ENCODE measurements at places on chromosomes 16 and 17.
A peak's percentile ranks its signal among the peaks of the same experiment; 100 is the strongest.

DNA sequence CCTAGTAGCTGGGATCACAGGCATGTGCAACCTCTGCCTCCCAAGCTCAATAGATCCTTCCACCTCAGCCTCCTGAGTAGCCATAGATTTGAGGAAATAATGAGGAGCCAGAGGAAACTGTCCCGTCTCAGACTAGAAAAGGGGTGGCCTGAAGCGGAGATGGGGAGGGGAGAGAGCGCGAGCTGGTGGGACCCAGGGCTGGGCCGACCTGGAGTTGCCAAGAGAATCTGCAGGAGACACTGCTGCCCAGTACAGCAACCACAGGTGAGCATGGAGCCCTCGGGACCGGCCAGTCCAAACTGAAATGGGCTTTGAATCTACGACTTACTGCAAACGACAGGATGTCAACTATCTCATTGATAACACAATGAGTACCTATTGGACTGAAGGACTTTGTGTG, 24.3 kb downstream of the CD300A start:
- DNase-seq: no peak

- DNase-seq: no peak
Measured at GRCh38 chr17:4518901-4519300, 20.2 kb downstream of the SPNS2 start.

GRCh38 chr16:53055541-53056391, 975 bp downstream of the CHD9 start:
- no peak for DNase-seq

- no peak for DNase-seq
Measured at GRCh38 chr17:74271901-74272561, 2.0 kb upstream of the DNAI2 start.

DNA sequence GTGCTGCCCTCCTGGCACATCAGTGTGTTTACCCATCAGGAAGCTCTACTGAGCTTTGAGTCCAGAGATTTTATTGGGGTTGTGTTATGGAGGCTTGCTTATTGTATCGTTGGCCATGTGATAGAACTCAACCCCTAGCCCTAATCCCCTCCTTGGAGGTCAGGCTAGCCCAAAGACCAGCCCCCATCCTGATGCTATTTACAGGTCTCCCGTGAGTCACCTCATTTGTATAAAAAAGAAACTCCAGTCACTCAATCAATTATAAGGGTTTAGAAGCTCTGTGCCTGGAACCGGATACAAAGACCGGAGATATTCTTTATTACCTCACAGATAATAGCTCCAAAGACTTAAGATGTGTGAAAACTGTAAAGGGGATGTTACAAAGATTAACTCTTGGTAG, 405.9 kb downstream of the CNTNAP4 start:
- no peak for DNase-seq

GRCh38 chr16:19478505-19478904, 43.4 kb downstream of the GDE1 start:
- no peak for DNase-seq

DNA sequence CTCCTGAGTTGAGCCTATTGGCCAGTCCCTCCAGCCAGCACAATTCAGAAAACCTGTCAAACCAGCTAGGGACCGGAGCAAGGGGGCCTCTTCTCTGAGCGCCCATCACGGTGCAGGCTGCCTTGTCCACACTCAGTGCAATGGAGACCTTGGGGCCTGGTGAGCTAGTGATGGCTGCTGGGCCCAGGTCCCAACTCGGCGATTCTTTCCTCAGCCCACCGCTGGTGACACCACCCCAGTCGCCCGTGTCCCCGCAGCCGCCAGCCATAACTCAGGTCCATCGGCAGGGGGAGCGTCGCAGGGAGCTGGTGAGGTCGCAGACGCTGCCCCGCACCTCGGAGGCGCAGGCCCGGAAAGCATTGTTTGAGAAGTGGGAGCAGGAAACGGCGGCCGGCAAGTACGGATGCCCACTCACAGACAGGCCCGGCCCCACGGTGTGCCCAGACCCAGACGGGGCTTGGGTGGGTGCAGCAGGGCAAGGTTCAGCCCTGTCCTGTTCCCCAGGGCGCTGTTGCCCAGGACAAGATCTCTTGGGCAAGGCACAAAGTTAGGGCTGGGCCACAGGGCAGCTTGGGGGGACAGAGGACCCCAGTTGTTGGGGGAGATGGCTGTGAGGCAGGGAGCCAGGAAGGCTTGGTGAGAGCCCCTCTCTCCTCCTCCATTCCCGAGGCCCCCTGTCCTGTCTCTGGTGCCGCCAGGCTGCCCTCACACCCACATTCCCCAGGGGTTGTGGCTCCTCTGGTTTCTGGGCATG, 10.8 kb downstream of the SMTNL2 start:
- peak; percentile 59 for DNase-seq

GRCh38 chr17:50467855-50468303, 801 bp downstream of the CHAD start:
- DNase-seq: no peak

Data from glutamatergic neuron (in vitro differentiated cells).